Natural killer cell (primary cell): ENCODE measurements at places on chromosomes 12 and 14. TPM values are rescaled to one million over a fixed set of nuclear protein-coding genes. Genes with fewer than 3 reads are reported as not detected.

DNA sequence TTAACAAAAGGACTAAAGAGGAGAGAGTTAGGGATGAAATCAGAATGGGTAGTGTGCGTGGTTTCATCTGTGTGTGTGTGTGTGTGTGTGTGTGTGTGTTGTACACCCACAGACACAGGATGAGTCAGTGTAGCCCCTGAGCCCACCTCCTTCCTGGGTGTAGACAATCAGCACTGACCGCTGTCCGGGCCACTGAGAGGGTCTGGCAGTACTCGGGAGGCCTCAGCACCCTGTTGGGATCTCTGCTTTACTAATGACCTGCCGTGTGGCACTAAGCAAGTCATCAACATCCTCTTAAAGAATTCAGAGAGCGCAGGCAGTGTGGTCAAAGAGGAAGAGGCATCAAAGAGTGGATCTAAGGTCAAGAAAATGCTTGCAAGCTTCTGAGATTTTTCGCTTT is 112.6 kb downstream of the PRMT8 start:
- H3K27me3 ChIP-seq: no peaks in the 10 kb centered on the region
- H3K4me3 ChIP-seq: no peak overlapping the region
- H3K27ac ChIP-seq: no peak overlapping the region
- H3K4me1 ChIP-seq: no peaks in the 10 kb centered on the region
- no peak for DNase-seq
- H3K36me3 ChIP-seq: peaks cover 2% of the 10 kb centered on the region

The SLC6A15 gene
- not detected for total RNA-seq

DNA sequence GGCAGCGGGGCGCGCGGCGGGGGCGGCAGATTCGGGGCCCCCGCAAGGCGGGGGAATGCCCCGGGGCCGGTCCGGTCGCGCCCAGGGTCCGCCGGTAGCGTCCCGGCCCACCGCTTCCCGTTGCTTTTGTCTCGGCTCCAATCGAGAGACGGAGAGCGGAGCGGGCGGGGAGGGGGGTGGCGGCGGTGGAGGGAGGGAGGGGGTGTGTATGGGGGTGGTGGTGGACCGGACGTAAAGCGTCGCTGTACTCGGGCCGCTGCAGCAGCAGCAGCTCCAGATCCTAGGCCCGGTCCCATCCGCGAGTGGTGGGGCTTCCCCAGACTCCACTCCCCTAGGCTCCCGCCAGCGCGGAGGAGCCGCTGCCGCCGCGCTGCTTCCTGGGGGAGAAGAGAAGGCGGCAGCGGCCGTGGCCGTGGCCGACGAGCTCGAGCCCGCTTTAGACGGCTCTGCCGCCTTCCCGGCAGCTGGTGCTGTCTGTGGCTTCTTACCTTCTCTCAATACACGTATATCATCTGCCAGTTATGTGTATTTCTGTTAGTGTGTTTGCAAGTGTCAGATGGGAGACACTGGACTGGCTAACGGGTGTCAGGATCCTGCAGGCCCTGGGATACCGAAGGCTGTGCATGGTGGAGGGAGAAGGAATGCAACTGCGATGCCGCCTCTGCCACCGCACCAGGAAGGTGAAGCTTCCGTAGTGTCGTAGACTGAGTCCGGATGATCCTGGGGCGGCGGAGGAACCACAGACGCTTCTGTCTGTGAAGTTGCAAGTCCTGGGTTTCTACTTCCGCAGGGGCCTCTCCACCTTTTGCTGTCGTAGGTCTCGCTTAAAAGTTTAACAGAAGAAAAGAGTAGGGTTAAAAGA is 508 bp downstream of the CNOT2 start:
- DNase-seq: peak; percentile 85
- peaks cover 10% of the 10 kb centered on the region for H3K4me1 ChIP-seq
- peak overlapping the region; percentile 96 for H3K27ac ChIP-seq
- H3K4me3 ChIP-seq: peak overlapping the region; percentile 78
- H3K36me3 ChIP-seq: peaks cover 19% of the 10 kb centered on the region

- H3K4me1 ChIP-seq: no peaks in the 10 kb centered on the region
- H3K4me3 ChIP-seq: no peak overlapping the region
- DNase-seq: no peak
Measured at GRCh38 chr12:28878629-28879028, 270.4 kb upstream of the FAR2 start.

The PTGER2 gene
- total RNA-seq: 55.3 TPM

DNA sequence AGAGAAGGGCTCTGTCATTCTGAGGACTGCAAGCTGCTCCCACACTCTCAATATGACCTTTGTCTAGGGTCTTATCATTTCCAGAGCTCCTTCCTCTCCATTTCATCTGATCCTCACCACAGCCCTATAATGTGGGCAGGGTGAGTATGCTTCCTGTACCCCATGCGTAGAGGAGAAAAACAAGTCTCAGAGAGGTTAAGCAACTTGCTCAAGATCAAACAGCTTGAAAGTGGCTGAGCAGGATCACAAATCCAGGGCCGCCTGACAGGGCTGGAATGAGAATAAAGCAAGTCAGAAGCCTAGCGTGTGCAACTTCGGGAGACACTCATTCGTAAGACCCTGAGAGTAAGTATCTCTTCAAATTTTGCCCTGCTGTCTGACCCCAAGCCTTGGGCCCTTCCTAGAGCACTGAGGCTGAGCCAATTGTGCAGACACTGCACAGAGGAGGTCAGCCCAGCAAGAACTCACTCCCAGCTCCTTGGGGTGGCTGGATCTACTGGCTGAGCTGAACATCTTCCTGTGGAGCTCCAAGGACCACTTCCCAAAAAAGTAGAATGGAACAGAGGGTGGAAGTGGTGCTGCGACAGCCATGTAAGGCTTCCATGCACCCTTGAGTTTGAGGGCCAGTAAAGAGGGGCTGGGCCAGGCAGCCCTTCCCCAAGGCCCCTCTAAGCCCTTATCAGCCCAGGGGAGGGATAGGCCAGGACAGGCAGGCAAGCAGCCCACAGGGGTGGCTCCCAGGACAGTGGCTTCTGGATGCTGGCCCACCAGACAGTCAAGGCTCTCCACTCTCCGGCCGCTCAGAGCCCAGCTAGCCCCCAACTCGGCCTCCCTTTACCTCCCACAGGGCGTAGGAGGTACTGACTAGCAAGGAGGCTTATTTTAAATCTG is 10.5 kb downstream of the ZFP36L1 start:
- DNase-seq: no peak
- H3K4me1 ChIP-seq: peaks cover 79% of the 10 kb centered on the region
- no peaks in the 10 kb centered on the region for H3K27me3 ChIP-seq
- no peak overlapping the region for H3K4me3 ChIP-seq

DNA sequence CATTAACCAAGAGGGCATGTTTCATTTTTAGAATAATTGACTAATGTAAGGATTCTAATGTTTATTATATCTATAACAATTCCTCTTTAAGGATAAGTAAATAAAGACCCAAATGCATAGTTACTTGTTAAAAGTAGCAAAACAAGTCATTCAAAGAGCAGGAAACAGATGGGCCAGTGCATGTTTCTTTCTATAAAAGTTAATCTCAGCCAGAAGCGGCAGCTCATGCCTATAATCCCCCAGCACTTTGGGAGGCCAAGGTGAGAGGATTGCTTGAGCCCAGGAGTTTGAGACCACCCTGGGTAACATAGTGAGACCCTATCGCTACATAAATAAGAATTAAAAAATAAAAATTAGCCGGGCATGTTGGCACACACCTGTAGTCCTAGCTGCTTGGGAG is 391.0 kb upstream of the RGS6 start:
- H3K27ac ChIP-seq: no peak overlapping the region
- H3K4me1 ChIP-seq: no peaks in the 10 kb centered on the region
- H3K27me3 ChIP-seq: no peaks in the 10 kb centered on the region
- no peak for DNase-seq

The CPM gene
- total RNA-seq: 0.68 TPM

DNA sequence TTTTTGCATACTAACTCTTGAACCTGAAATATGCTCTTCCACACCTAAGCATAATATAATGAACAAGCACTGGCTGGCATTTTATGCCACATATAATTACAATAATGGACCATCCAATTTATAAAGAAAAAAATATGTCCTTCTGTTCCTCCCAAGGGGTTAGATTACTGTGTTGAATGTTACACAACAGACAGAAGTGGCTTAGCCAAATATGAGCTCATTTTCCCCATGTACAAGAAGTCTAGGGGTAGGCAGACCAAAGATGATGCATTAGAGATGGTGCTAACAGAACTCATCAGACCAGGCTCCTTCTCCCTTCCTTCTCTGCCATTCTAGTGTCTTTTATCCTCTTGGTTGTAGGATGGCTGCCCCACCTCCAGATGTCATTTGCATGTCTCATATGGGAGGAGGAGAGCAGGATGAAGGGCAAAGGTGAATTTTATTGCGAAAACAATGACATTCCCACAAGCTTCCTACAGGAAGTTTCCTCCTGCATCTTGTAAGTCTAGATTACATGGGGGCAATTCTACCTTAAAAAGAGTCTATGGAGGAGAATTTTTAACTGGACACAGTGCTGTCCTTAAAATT is 43.9 kb upstream of the SLC2A13 start:
- no peak overlapping the region for H3K27ac ChIP-seq
- no peaks in the 10 kb centered on the region for H3K27me3 ChIP-seq
- H3K36me3 ChIP-seq: no peaks in the 10 kb centered on the region
- H3K4me3 ChIP-seq: no peak overlapping the region

The NGB gene
- not detected for total RNA-seq

DNA sequence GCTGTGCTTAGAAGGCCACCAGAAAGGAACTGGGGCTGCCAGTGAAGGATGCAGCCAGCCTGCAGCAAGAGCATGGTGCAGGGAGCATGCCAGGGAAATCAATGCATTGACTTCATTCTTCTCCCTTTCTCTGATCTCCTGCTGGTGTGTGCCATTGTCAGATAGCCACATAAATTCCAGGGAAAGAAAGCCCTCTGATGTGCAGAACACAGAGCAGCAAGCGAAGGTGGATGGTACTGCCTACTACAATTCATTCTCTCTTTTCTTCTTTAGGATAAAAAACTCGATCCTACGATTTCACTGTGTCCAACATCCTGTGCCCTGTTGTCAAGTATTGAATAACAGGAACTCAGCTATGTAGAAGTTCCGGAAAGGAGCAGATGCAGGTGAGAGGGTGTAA is 446.7 kb upstream of the TMEM132C start:
- no peak for DNase-seq
- no peaks in the 10 kb centered on the region for H3K4me1 ChIP-seq
- no peaks in the 10 kb centered on the region for H3K36me3 ChIP-seq
- no peak overlapping the region for H3K4me3 ChIP-seq

- H3K27me3 ChIP-seq: no peaks in the 10 kb centered on the region
- H3K4me3 ChIP-seq: no peak overlapping the region
- peaks cover 13% of the 10 kb centered on the region for H3K4me1 ChIP-seq
- no peak for DNase-seq
- no peak overlapping the region for H3K27ac ChIP-seq
Measured at GRCh38 chr12:76523408-76523807, 36.2 kb downstream of the OSBPL8 start.

DNA sequence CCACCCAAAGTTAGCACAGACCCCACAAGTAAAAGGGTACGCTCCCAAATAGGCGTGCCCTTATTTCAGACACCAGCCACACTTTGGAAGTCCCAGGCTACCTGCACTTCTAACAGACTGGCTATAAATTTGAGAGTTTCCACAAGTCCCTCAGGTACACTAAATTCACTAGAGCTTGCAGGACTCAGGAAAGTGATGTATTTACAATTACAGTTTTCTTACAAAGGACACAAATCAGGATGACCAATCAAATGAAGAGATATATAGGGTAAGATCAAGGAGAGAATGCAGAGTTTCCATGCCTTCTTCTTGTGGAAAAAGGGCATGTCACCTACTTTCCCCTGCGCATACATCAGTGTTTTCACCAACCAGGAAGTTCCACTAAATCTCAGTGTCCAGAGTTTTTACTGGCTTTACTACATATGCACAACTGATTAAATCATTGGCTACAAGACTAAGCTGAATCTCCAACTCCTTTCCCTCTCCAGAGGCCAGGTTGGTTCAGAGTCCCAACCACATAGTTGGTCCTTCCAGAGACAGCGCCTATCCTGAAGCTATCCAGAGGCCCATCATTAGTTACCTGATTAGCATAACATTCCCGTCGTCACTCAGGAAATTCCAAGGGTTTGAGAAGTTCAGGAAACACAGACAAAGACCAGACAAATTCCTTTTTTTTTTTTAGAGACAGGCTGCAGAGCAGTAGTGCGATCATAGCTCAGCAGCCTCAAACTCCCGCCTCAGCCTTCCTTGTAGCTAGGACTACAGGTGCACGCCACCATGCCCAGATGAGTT is 84.2 kb downstream of the DENND5B start:
- no peaks in the 10 kb centered on the region for H3K36me3 ChIP-seq
- H3K4me3 ChIP-seq: no peak overlapping the region
- H3K27ac ChIP-seq: no peak overlapping the region
- H3K27me3 ChIP-seq: no peaks in the 10 kb centered on the region

DNA sequence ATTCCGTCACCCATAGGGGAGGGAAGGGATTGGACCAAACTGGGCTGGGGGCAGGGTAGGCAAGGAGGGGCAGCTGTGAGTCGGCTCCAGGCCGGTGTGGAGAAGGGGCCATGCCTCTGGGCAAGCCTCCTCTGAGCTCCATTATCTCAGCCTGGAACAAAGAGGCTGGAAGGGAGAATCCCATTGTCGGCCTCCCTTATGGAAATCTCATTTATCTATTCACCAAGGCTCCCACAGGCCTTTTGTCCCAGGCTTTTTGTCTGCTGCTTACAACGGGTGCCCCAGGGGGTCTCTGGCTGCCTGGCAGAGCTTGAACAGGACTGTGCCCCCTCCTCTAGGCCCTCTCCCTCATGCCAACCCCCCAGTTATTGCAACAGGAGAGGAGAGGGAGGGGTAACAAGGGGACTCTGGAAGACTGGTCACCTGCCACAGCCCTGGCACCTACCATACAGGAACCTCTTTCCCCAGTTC is 19.5 kb downstream of the FIGNL2 start:
- peaks cover 34% of the 10 kb centered on the region for H3K4me1 ChIP-seq
- H3K4me3 ChIP-seq: no peak overlapping the region
- DNase-seq: no peak
- H3K27ac ChIP-seq: no peak overlapping the region
- H3K27me3 ChIP-seq: peaks cover 7% of the 10 kb centered on the region
- H3K36me3 ChIP-seq: no peaks in the 10 kb centered on the region

DNA sequence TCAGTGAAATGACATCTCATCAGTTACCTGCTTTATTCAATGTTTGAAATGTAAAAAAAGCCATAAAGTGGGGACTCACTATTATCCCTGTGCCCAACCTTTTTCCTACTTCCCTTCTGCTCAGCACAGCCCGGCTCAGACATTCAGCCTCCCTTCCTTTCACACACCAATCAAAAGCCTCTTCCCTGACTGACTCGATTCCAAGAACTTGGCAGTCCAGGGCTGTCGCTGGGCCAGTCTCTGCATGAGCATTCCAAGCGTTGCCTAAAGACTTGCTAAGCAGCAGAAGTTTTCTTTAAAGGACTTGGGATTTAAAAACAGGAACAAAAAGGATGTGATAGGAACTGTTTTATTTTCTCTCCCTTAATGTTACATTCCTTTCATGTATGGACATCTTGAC is 22.7 kb downstream of the ITPR2 start:
- H3K27me3 ChIP-seq: no peaks in the 10 kb centered on the region
- H3K4me1 ChIP-seq: no peaks in the 10 kb centered on the region
- H3K36me3 ChIP-seq: no peaks in the 10 kb centered on the region

DNA sequence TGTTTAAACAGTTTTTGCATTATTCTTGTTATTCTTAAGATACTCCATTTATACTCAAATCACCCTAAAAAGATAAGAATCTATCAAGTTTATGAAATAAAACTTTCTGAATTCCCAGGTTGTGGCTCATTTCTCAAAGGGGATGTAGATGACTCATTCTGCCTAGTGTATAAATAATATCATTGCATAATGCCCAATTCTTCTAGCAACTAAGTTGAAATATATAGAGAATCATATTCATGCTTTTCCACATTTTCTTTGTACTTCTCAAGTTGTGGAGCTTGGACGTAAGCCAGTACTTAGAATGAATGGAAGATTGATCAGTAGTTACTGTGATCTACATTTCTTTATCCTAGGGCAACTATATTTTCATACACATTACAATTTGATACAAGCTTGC is 201.1 kb downstream of the PPFIA2 start:
- no peaks in the 10 kb centered on the region for H3K4me1 ChIP-seq
- H3K4me3 ChIP-seq: no peak overlapping the region
- no peaks in the 10 kb centered on the region for H3K36me3 ChIP-seq
- DNase-seq: no peak
